ENCODE measurements at places on chromosomes 5 and 9.

- no peak for DNase-seq
Observed at GRCh38 chr9:2255128-2255527, 240.0 kb downstream of the SMARCA2 start.

DNA sequence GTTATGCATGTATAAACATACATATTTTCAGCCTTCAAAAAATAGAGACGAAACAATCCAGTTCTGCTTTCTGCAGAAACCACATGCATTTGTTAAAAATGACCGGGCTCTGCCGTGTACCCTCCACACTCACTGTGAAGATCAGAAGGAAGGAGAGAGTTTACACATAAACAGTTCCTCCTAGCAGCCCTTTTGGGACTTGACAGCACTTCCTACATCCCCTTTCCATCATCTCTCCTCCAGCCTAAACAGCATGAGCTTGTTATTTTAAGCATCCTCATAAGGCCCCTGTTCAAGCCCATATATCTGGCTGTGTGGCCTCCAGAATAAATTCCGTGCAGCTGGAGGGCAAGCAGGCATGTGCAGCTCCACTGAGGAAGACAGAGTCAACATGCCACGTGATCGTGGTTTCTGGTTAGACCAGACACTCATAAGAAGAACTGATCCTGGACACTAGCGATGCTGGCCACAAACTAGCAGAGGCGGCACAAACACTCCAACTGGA is 42.2 kb downstream of the NIPAL4 start:
- no peak for DNase-seq

GRCh38 chr9:4962085-4962484 is 23.0 kb upstream of the JAK2 start:
- no peak for DNase-seq

GRCh38 chr9:68454579-68455334 is 85.9 kb downstream of the TMEM252 start:
- no peak for DNase-seq

DNA sequence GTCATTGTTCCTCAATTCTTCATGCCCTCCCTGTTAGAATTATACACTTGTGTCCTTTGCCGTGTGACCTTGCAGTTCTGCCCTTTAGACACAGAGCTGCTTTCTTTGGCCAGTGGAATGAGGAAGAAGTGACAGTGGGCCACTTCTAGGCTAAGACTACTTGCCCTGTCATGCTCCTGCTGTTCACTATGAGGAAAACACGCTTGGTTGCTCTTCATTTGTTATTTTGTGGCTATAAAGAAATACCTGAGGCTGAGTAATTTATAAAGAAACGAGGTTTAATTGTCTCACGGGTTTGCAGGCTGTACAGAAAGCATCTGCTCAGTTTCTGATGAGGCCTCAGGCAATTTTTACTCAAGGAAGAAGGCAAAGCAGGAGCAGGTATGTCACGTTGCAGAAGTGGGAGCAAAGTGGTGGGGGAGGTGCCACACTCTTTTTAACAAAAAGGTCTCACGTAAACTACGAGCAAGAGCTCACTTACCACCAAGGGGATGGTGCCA is 279.1 kb upstream of the DMAC1 start:
- DNase-seq = no peak

- no peak for DNase-seq
Observed at GRCh38 chr5:140220698-140221064, 45.7 kb downstream of the CYSTM1 start.

- DNase-seq = no peak
Observed at GRCh38 chr5:24786108-24786507, 141.3 kb upstream of the CDH10 start.

GRCh38 chr9:93828331-93829097 is 126.6 kb downstream of the BARX1 start:
- DNase-seq = no peak

GRCh38 chr5:102295534-102296177 is 428 bp downstream of the SLCO4C1 start:
- no peak for DNase-seq

DNA sequence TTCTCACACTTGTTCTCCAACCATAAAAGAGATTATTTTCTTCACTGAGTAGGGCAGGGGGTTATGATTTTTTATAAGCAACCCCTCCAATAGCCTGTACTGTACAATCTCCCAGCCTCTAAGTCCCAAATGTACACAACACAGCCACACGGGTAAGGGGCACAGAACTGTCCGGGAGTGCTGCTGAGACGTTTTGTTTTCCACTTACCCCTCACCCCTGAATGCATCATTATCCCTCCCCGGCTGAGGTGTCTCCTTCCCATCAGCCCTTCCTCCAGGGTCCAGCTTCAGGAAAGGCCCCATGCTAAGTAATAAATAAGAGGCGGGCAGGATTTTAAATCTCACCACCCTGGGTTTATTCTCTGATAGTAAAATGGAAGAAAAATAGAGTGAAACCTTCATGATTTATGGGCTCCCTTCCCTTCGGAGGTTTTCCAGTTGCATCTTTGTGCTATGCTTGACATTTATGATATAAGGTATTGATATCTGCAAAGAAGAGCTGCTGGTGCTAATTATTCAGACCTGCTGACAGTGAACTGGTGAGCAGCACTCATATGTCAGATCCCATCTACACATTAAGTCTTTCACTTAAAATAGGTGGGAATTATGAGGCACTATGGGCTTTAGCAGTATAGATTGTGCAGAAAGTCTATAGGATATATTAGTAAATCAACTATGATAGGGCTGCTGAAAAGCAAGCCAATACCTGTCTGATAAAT is 67.2 kb upstream of the MEGF10 start:
- DNase-seq = no peak

DNA sequence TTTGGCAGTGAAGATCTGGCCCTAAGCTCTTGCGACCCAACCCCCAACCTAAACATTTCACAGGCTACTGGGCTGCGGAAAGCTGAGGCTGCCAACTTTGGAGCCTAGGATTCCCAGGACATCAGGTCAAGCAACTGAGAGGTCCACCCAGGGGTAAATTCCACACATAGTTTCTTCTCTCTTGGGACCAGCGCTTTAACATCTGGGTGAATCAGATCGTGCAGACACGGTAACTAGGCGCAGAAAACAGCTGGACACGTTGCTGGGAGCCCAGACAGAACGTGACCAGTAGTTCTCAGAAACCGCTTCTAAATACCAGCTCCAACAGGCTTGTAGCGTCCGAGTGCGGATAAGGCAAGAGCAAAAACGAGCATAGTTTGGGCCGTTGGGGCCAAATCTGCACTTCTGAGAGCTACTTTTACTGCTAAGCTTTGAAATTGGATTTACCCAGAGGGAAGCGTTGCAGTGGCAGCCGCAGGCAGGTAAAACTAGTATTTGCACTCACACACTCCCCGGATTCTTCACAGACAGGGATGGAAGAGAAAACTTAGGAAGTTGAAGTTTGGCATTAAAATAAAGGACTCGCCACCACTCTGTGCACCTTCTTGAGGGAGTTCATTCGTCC is 11.8 kb downstream of the ITGA1 start:
- DNase-seq = no peak

DNA sequence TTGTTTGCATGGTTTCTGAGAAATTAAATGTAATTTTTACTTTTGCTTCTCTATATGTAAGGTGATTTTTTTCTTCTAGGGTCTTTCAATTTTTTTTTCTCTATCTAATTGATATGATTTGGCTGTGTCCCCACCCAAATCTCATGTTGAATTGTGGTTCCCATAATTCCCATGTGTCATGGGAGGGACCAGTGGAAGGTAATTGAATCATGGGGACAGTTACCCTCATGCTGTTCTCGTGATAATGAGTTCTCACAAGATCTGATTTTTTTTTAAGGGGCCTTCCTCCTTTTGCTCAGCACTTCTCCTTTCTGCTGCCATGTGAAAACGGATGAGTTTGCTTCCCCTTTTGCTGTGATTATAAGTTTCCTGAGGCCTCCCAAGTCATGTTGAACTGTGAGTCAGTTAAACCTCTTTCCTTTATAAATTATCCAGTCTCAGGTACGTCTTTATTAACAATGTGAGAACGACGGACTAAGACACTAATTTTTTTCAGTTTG is 150.8 kb downstream of the MTRR start:
- DNase-seq = no peak

DNA sequence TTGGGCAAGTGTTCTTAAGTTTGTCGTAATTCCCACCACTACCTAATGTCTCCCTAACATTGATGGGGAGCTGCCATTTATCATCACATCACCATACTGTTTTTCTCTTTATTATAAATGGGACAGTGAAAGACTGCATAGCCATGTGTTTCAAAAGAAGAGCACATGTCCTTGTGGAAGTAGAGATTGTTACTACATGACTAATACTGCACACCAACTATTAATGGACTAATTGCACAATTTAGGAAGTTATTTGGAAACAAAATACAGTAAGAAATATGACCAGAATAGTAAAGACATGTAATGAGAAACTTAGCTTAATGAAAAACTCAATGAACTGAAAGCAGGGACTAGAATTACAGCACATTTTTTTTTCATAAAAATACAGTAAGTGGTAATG is 12.0 kb upstream of the ELOVL7 start:
- DNase-seq = no peak

- no peak for DNase-seq
Observed at GRCh38 chr9:6186691-6187090, 28.9 kb upstream of the IL33 start.

DNA sequence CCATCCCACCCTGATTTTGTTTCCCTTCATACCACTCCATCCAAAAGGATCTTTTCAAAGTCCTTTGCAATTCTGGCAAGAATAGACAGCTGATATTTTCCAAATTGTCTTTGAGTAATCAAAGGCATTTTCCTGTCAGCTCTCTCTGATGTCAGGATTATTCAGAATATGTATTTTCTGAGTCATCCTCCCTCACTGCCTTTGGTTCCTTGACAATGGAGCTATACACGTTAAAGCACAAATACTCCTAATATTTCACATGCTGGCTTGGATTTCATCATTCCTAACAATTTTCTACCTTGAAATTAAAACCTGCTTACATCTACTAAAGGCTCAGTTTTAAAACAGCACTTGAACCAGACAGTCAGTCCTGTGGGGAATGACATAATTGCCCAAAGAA is 379.4 kb downstream of the GADD45G start:
- no peak for DNase-seq

- DNase-seq = no peak
Observed at GRCh38 chr5:105922080-105922479, 1748.7 kb downstream of the EFNA5 start.

- no peak for DNase-seq
Observed at GRCh38 chr5:112776301-112776856, 38.7 kb downstream of the APC start.

GRCh38 chr9:13646500-13647021 is 367.1 kb upstream of the MPDZ start:
- DNase-seq = no peak

- DNase-seq = no peak
Observed at GRCh38 chr5:15748266-15748665, 248.3 kb downstream of the FBXL7 start.

GRCh38 chr5:27252911-27253310 is 214.5 kb upstream of the CDH9 start:
- no peak for DNase-seq

- DNase-seq = no peak
Observed at GRCh38 chr5:18720002-18720401, 1085.7 kb downstream of the TAF11L14 start.
